Dermis microvascular lymphatic vessel endothelial cell (primary cell): ENCODE measurements at places on chromosomes 6 and 20.

- DNase-seq = no peak
Observed at GRCh38 chr20:48649104-48649626, 178.6 kb downstream of the PREX1 start.

DNA sequence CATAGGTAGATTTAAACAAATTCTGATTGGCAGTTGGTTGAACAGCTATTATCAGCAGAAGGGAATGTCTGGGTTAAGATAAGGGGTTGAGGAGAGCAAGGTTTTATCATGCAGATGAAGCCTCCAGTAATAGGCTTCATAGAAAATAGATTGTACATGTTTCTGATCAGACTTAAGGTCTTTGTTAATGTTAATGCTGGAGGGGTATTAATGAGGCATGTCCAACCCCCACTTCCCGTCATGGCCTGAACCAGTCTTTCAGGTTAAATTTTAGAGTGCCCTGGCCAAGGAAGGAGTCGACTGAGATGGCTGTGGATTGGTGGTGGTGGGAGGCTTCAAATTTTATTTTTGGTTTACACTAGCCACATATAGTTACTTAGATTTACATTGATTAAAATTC is 3.4 kb downstream of the CLPSL1 start:
- no peak for DNase-seq

DNA sequence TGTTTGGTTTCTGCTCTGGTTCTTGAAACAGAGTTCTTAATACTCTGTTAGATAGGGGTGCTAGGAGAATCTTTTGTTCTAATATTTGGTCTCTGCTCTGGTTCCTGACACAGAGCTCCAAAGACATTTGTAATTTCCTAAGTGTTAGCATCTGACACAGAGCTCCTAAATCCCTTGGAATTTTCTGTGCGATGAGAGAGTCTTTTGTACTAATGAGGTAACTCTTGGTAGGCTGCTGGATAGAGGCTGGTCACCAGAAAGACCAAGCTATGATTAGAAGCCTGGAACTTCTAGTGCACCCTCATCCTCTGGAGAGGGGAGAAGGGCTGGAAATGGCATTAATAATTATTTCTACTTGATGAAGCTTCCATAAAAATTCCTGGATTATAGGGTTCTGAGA is 7.7 kb upstream of the CD109 start:
- DNase-seq = no peak

GRCh38 chr20:20448881-20449280 is 81.0 kb downstream of the INSM1 start:
- no peak for DNase-seq

- peak; percentile 61 for DNase-seq
Observed at GRCh38 chr20:5090191-5090590, 29.6 kb downstream of the PCNA start.

DNA sequence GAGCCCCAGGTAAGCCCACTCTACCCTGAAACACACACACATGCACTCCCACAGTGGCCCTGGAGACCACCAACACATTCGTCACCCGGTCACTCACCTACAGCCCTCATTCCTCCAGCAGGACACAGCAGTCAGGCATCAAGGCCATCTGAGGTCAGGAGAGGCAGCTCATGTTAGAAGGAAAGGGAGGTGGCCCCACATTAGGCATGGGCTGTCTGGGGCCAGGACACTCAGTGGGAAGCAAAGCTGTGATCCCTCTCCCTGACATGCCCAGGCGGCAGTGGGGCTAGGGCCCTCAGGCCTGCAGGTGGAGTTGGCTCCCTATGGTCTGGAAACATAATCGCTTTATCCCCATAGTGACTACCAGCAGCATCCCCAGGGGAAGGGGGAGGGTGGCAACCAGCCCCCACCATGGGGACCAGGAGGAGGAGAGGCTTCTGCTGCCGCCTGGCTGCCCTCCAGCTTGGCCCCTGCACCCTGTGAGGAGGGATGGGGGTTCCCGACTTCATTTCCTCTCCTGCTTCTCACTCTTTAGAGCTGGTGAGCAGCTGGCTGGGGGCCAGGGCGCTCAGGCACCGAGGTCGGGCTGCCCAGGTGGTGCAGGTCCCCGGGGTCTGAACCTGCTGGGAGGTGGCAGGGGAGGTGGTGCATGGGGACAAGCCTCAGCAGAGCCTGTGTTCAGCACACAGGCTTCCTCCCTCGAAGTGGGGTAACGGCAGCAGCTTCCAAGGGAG is 76.6 kb upstream of the CST7 start:
- DNase-seq = no peak

DNA sequence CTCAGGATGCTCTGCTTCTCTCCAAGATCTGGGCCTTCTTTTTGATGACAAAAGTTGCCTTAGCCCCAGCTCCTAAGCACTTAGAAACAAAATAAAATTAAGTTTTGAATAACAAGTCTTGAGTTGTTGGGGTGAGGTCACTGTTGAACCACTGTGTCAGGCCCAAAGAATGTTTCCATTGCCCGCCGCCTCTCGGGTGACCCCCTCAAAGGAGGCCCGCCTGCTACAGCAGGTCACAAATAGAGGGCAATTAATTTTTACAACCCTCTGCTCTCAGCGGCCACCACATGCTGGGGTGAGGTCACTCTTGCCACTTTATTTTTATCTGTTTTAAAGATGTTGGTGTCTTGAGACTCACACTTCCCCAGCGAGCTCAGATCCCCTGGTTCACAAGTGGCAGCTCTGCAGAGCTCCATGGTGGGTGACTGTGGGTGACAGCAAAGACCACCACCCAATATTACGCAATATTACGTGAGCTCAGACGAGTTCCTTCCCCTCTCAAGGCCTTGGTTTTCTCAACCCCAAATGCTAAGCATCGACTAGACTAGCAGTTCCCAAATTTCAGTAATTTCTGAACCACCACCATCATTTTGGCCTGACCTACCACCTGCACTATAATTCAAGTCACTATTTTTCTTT is 247.7 kb upstream of the PMEPA1 start:
- no peak for DNase-seq

DNA sequence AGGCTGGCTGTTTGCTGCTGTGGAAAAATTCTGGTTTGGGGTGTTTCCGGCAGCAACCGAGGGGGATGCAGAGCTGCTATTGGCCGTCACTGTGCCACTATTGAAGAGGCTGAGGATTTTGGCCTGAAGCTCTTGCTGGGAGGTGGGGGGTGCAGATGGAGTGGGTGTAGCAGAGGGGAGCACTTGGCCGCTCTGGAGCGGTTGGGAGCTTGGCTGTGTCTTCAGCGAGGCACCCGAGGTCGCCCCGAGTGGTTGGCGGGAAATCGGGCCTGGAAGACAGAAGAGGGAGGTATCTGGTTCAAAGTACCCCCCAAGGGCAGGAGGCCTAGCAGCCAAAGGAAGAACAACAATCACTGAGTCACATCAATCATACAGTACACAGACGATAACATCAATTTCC is 27.1 kb downstream of the NCOA5 start:
- no peak for DNase-seq

- DNase-seq = no peak
Observed at GRCh38 chr6:149211046-149211571, 106.4 kb upstream of the TAB2 start.

DNA sequence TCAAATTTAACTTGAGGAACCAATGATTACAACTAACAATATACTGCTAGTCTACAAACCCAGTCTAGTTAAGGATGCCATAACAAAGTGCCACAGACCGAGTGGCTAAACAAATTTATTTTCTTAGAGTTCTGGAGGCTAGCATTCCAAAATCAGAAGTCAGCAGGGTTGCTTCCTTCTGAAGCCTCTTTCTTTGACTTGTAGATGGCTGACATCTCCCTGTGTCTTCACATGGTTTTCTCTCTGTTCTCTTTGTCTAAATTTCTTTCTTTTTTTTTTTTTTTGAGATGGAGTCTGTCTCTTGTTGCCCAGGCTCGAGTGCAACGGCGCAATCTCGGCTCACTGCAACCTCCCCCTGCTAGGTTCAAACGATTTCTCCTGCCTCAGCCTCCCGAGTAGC is 56.1 kb downstream of the NCOA3 start:
- no peak for DNase-seq

DNA sequence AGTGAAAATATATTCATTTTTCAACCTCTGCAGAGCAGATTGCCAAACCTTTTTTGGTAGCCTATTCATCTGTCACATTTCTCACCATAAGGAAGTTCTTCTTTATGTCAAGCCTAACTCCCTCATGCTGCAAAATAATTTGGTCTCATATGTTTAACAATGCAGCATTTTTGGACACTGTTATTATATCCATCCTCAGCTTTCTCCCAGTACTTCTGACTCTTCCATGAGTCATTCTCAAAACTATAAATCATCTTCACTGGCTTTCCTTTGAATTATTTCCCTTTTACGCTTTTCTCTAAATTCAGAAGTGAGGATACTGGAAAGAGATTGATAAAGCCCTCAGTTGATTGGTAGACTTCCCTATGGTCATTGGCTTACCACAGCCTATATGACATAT is 192.2 kb downstream of the TPBG start:
- no peak for DNase-seq

DNA sequence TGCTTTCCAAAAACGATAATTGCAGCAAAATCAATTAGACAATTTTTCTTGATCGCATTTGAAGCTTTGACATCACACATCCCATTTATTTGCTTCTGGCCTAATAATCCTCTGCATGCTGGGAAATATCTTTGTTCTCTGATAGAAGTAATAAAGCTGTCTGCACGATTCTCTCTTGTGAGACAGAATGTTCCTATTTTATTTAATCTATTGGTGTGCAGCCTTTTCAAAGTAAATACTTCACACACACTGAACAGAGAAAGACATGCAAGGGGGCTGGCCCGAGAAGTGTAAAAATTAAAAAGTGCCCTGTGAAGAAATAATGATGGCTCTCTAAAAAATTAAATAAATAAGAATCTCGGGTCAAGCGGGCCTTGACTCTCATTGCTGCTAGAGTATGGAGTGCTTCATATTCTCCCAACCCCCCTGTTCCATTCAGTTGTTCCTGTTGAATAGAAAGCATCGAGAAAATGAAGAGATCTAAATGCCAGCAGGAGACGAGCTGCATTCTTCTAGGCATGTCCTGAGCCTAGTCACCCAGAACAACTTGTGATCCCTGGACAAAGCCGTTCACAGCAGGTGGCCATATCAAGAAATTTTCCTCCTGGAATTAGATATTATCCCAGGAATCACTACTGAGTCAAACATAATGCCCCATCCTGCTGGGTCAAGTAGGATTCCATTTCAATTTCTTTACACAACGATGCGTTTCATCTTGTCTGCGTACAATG is 625.9 kb upstream of the EPHA7 start:
- no peak for DNase-seq

- no peak for DNase-seq
Observed at GRCh38 chr6:167849846-167850459, 23.2 kb downstream of the AFDN start.

DNA sequence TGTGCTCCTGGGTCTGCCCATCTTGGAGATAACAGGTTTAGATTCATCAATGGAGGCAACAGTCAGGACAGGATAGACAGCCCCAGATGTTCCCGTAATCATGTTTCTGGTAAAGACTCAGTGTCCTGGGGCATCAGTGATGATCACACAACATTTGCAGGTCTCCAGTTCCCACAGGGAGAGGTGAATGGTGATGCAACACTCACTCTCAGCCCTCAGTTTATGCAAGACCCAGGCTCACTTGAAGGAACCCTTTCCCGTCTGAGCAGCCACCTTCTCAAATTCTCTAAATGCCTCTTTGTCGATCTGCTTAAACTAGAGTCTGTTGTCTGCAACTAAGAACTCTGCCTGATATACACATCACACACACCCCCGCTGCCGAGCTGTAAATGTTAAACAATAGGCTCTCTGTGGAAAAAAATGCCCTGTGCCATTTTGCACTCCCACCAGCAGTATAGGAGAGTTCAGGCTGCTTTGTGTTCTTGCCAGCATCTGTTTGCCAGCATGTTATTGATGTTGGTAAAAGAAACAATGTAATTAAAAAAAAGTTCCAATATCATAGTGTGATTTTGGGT is 30.1 kb upstream of the SCP2D1 start:
- DNase-seq = no peak

DNA sequence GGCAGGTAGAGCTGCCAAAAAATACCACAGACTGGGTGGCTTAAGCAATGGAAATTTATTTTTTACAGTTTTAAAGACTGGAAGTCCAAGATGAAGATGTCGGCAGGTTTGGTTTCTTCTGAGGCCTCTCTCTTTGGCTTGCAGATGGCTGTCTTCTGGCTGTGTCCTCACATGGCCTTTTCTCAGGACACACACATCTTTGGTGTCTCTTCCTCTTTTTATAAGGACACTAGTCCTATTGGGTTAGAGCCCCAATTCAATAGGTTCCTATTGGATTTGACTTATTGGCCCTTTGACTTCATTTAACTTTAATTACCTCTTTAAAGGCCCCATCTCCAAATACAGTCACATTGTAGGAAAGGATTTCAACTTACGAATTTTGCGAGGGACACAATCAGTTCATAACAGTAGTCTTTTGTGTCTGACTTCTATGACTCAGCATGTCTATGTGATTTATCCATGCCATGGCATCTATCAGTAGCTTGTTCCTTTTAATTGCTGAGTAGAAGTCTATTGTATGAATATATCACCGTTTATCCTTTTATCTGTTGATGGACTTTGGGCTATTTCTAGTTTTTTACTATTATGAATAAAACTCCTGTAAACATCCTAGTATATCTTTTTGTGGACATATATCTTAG is 11.0 kb upstream of the TCP11 start:
- DNase-seq = no peak

- DNase-seq = no peak
Observed at GRCh38 chr6:37284781-37285180, 26.8 kb upstream of the TMEM217 start.

GRCh38 chr6:135496800-135497411 is 634 bp downstream of the AHI1 start:
- DNase-seq = no peak

DNA sequence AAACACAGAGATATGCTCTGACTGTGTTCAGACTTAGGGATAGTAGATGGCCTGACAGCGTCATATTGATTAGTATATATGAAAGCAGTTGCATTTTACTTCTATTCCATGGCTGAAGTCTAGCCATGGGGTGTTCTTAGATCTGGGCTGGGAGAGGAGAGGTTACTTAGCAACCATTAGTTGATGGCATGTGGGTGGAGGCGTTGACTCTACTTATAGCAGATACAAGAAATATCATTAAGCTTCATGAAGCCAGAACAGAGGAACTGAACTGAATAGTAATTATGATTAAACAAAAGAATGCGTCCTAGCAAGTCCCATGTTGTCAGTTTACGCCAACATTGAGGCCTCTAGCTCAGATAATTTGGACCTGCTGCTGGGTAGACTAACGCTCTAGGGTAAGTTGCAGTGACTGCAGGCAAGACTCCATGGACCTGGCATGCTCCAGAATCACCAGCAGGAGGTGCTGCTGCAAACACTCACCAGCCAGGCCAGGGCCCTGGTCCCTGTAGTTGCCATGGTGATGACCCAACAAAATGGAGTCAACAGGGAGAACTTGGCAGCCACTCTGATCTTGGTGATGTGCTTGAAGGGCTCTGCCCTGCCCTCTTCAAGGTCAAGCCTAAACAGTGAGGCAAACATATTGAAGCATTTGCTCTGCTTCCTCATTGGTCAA is 477.3 kb downstream of the PREX1 start:
- DNase-seq = no peak

DNA sequence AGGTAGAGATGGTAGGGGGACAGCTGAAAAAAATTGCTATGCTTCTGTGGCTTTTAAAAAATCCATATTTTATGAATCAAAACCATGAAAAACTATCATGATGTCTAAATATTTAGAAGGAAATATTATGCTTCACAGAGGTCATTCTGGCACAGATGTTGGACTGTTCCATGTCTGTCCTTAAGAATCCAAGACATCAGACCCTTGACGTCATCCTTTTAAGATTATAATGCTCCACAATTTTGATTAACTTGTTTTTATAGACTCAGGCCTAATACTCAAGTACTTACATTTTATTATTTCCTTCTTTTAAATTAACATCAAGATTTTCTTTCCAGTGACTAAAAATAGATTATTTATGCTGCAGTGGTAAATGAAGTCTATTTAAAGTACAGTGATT is 29.7 kb downstream of the FILIP1 start:
- no peak for DNase-seq
